Stimulated activated CD8-positive, alpha-beta memory T cell treated with anti-CD3 and anti-CD28 coated beads, Interleukin-7, amount 100 ng/mL, for 24 hours (primary cell): ENCODE measurements at places on chromosomes 12 and 14.

GRCh38 chr12:95623554-95624170, 72.4 kb upstream of the USP44 start:
- DNase-seq: no peak

DNA sequence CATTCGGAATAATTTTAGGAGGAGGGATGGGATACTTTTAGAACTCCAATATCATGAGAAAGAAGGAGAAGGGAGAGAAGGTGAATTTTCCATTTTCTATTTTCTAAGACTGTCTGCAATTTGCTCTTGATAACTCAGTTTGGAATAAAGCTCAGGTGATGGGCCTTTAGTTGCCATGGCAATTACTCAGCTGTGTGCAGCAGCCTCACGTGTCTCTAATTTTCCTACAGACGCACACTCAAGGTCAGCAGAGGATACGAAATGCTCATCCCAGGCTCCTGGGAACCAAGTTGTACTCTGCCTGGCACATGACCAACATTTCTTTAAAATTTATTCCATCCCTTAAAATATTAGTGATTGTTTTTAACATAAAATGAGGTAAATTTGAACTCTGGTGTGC, 76.7 kb downstream of the TTC8 start:
- DNase-seq: no peak

DNA sequence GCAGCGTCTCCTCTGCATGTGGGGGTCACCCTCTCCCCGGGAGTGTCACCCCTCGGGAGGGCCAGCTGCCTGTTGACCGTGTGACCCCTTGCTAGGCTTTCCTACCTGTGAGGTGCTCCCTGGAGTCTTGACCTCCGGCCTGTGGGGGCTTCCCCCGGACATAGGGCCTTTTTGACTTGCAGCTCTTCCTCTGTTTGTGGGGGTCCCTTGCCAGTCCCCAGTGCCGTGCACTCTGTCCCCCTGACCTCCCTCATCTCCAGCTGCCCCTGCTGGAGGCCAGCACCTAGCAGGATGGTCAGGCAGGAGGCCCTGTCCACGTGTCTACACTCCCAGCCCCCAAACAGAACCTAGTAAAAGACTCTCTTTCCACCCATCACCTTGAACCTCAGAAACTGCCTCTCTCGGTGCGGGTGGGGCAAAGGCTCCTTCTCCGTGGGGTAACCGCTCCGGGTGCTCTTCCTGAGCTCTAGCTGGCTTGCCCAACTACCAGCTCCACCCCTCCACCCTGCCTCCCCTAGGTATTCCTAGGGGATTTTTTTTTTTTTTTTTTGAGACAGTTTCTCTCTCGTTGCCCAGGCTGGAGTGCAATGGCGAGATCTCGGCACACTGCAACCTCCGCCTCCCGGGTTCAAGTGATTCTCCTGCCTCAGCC, 810 bp downstream of the AACS start:
- DNase-seq: no peak

- DNase-seq: no peak
Measured at GRCh38 chr14:54104601-54105145, 148.0 kb upstream of the BMP4 start.

DNA sequence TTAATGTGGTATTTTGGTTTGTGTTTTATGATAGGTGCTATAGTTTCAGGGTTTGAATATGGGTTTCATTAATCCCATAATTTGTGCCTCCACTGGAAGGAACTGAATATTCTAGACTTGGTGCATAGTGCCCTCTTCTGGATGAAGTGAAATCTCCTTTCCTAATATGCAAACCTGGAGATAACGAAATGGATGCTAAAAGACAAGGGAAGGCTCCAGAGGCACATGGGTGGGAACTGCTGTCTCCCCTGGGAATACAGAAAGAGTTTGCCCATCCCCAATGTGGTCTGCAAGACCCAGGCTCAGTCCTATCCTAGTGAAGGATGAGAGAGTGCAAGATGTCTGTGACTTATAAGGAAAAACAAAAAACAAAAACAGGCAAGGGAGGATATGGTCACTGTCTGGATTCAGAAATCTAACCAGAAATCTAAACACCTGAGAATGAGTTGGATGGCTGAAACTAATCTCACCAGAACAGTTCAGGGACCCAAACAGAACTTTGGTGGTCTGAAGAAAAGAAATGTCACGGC, 142.3 kb upstream of the TMPO start:
- no peak for DNase-seq

DNA sequence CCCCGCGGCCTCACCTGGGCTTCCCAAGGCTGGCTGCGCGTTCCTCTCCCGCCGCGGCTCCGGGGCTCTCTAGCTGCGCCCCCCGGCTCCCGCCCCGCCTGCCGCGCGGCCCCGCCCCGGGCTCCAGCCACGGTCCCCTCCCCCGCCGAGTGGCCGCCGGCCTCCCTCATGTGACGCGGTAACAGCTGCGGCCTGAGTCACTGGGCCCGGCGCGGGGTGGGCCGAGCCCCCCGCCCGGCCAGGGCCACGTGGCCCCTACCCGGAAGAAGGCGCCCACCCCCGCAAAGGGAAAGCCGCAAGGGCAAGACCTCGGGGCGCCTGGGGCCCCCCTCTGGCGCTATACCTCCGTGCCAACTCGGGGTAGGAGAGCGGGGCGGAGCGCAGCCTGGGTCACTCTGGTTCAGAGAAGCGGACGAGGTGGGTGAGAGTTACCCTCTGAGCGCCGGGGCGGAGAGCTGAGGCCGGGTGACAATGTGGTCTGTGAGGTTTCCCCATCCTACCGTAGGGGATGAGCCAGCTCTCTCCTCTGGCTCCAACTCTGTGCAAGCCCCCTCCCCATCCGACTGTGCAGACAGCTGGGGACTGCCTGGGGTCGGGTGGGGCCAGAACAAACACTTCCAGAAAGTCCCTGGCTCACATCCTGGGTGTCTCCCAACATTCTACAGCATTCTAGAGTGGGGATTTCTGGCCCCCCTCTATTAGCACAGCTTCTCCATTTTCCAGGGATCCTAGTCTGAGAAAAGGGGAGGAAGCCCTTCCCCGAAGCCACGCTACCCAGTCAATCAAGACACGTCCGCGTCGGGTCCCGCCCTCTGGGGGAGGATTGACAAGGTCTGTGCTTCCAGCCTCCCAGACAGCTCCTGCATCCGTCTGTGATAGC, at the start of gene CD63:
Gene CD63 (minus strand): TSS at position 71 of the 880 bp plus-strand sequence. CDS start 668 bp downstream, outside the sequence.
- DNase-seq: peak; percentile 58

DNA sequence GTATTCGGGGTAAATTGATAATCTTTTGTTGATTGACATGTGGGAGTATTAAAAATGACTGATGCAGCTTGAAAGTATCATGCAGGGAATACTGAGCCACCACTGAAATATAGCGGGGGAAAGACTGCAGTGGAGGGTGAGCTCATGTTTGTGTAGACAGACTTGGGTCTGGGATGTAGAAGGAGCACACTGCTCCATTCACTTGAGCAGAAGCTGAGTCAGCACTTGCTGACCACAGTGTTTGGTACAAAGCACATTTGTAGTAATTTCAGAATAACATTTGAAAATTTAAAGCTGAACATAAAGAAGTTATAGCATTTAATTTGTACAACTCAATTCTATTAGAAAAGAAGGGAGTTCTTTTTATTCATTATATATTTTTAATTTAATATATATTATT, 304.3 kb upstream of the PRICKLE1 start:
- no peak for DNase-seq

- no peak for DNase-seq
Measured at GRCh38 chr12:116916122-116916521, 5.4 kb downstream of the FBXW8 start.
